8988T (cell line): ENCODE measurements at places on chromosomes 6 and 20.

GRCh38 chr6:135801755-135802465 lies 49.6 kb upstream of the PDE7B start:
- no peak for DNase-seq

GRCh38 chr20:17223553-17223952 lies 3.3 kb upstream of the PCSK2 start:
- DNase-seq: no peak

DNA sequence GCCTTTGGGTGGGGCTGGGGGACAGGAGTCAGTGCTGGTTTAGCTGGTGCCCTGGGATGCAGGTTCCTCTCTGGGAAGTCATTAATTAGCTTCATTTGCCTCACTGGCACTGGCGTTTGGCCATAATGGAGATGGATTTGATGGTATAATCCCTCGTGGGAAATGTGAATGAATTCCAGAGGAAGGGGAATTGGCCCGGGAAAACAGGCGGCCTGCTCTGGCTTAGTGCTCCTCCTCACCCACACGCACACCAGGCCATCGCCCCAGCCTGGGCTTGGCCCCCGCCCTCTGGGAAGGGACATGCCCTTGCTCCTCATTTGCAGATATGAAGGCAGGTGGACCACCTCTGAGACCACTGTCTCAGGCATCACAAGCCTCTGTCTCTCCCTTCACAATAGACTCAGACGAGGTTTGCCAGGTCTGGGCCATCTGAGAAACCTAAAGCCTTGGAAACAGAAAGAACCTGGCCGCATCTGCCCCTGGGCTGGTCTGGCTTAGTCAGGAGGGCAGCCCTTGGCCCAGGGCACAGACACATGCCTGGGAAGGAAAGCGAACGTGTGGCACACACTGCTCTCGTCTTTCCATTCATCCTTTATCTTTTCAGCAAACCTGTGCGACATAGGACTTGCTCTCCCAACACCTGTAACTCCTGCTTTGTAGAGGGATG lies 199.2 kb upstream of the CDH4 start:
- no peak for DNase-seq

- DNase-seq: no peak
Observed at GRCh38 chr20:56766528-56766927, 137.4 kb downstream of the TFAP2C start.
